HFF-Myc (cell line): ENCODE measurements at places on chromosomes 4 and X.

GRCh38 chrX:45479835-45480422, 279.3 kb upstream of the DIPK2B start:
- DNase-seq: peak; percentile 75

DNA sequence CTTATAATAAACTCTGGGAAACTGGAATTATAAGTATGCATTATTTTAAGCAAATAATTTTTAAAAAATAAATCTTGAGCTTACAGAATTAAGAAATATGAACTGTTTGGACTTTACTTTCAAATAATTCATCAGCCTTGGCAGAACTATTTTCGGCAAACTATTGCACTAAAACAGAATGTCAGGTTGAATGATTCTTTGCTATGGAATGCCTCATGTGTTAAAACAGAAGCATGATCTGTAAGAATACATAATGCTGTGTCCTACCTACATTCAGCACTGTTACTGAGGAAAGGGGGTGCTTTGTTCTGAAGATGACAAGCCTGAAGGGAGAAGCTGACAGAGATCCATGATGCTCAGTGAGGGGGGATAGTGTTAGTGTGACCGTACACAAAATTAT, 55.6 kb upstream of the EXOC1L start:
- DNase-seq: no peak

GRCh38 chr4:152817331-152817730, 37.6 kb downstream of the ARFIP1 start:
- DNase-seq: no peak

GRCh38 chr4:153223930-153224329, 19.7 kb downstream of the TRIM2 start:
- DNase-seq: no peak

- DNase-seq: no peak
These were observed 10.9 kb upstream of the WFS1 start for GRCh38 chr4:6258741-6259140.

DNA sequence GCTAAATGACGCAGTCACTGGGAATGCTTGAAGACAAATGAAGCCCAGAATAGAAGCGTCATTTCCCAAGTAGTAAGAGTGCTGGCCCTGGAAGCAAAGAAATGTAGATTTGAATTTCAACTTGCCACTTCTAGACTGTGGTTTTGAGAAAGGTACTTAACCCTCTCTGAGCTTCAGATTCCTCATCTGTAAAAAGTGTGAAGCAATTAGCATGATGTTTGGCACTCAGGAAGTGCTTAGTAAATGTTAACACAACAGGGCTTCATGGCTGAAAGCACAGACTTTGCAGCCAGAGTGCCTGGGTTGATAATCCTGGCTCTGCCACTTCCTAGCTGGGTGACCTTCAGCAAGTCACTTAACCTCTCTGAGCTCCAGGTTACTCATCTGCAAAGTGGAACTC, 147.4 kb upstream of the RPS6KA3 start:
- DNase-seq: no peak

- no peak for DNase-seq
These were observed 53.7 kb downstream of the ZAR1 start for GRCh38 chr4:48543796-48544195.

GRCh38 chr4:94221916-94222315, 14.3 kb downstream of the SMARCAD1 start:
- no peak for DNase-seq

GRCh38 chr4:169664615-169665014, 44.2 kb downstream of the CLCN3 start:
- DNase-seq: no peak

- no peak for DNase-seq
These were observed 418.0 kb upstream of the PITX2 start for GRCh38 chr4:111040904-111041303.

DNA sequence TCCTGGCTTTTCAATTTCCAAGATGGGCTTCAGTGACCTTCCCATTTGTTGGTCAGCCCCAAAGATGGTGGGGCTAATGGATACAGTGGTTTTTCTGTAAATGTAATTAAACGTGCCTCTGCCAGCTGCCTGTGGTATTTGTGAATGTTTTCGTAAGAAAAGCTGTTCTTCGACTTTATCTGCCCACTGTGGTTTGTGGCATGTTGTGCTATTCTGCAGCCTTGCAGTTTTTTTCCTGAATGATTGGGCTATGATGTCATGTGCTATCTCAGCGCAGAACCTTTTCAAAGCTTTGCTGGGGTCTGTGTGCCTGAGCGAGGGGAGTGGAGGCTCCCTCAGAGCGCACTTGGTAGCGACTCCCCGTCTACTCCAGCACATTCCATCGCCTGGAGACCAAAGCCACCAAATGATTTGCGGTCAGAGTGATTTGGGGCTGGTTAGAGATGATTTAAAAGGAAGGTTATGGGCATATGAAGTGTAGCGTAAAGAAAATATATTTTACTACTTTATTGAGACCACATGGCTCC, 137.5 kb downstream of the PALLD start:
- DNase-seq: peak; percentile 96

DNA sequence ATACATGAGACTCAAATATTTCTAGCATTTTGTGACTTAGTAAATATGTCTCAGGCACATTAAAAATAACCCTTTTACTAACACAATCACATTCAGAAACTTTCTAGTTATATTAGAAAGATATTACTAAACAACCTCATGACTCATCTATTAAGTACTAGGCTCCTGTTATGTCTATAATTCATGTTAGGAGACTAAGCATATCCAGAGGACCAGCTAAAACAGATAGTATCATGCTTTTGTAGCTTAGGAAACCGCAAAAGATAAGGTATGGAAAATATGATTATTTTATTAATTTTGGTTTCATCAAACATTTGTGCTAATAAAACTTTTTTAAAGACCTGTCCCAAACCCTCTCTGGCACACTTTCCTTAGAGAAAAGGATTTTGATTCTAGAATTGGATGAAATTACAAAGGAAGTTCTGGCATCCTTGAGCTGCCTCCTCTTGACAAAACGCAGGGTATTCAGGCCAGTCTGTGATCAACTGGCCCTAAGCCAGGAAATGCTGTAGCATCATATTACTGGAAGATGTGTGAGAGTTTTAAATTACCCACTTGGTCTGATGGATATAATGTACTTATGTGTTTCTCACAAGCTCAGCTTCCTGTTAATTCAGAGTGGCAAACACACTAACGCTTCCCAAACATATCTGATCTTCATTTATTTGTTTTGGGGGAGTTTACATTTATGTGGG, 60.4 kb downstream of the NRK start:
- DNase-seq: no peak

DNA sequence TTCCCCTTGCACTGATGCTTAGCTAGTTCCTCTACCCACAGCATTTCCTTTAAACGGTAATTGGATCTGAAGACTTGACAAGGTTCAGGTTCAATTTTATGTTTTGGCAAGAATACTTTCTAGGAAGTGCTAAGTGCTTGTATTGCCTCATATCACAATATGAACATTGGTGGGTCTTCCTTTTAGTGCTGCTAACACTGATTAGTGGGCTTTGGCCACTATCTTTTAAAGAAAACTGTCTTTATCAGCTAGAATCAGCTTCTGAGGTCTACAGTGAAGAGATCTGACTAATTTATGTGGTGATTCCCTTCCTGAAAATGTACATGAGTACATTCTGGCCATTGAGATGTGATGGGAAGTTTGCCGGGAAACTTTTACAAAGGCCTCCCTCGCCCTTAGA, 316.7 kb upstream of the KLF3 start:
- DNase-seq: no peak

DNA sequence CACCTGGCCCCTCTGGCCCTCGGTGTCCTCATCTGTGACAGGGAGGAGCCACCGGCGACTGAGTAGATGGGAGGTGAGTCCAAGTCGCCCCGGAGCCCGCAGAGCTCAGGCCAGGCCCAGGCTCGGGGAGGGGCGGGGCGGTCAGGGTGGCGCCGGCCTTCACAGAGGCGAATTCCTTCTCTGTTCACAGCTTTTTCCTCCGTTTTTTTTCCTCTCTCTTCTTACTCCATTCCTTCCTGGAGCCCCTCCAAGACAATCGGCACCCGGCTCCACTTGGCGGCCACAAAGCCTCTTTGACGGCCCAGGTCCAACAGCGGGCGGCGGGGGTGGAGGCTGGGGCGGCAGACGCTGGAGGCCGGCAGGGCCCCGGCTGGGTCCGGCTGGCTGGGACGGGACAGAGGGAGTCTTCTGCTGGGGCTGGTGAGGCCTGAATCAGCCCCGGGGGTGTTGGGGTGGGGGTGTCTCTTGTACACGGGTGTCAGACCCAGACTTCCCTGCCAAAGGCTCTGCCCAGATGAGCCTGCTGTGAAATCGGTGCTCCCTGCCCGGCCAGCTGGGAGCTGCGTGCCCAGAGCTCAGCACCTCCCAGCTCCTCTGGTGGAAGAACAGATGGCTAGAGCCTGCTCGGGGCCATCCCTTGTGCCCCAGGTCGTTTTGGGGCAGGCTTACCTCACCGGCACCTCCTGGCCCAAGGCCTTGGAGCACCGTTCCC, 22.6 kb downstream of the FGFRL1 start:
- no peak for DNase-seq

GRCh38 chr4:21948347-21949072, at the start of gene KCNIP4:
Gene KCNIP4, minus strand, starts transcription at chr4:21948772.
- no peak for DNase-seq

- no peak for DNase-seq
These were observed 546.5 kb upstream of the SMIM31 start for GRCh38 chr4:164207460-164207859.

GRCh38 chr4:101774807-101775206, 15.7 kb upstream of the BANK1 start:
- peak; percentile 1 for DNase-seq

DNA sequence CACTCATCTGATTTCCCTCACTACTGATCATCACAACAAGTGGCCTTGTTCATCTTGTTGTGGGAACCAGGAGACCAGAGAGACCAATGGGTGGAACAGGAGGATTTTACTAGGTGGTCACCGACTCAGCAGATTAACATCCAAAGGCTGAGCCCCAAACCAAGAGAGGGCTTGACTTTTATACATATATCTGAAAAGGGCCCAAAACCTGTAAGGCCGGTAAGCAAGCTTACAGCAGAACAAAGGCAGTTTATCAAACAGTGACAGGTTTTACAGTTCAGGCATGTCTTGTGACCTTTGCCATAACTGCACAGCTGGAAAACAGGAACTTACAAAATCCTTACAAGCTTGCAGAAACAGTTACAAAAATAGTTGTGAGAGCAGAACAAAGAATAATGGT, 195.9 kb downstream of the OR13H1 start:
- no peak for DNase-seq

GRCh38 chr4:79682801-79683530, 274.9 kb upstream of the GK2 start:
- DNase-seq: no peak

DNA sequence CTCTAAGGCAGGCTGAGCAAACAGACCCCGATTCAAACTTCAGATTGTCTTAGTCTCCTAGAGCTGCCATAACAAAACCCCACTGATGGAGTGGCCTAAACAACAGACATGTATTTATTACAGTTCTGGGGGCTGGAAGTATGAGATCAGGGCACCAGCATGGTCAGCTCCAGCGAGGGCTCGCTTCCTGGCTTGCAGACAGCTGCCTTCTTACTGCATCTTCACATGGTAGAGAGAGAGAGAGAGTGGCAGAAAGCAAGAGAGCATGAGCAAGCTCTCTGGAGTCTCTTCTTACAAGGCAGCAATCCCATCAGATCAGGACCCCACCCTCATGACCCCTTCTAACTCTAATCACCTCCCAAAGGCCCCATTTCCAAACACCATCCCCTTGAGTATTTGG, 22.3 kb upstream of the SORCS2 start:
- DNase-seq: no peak
